ENCODE measurements at places on chromosomes 12 and 14. TPM values are rescaled to one million over a fixed set of nuclear protein-coding genes. Genes with fewer than 3 reads are reported as not detected.

LRIG3 gene
- 1.8 TPM for polyA plus RNA-seq

OR4E2 gene
- polyA plus RNA-seq, result not detected

CRIP1 gene
- polyA plus RNA-seq, result 81.1 TPM

EIF5 gene
- polyA plus RNA-seq, result 300 TPM

CFAP251 gene
- 1.4 TPM for polyA plus RNA-seq

CCDC175 gene
- polyA plus RNA-seq, result not detected

EFCAB11 gene
- 3.3 TPM for polyA plus RNA-seq

KRT76 gene
- not detected for polyA plus RNA-seq

ZBTB39 gene
- polyA plus RNA-seq, result 1.5 TPM

DACT1 gene
- 0.57 TPM for polyA plus RNA-seq

SLC17A8 gene
- not detected for polyA plus RNA-seq

RCOR1 gene
- 2.7 TPM for polyA plus RNA-seq

SLC16A7 gene
- 18.4 TPM for polyA plus RNA-seq

UNG gene
- 14.5 TPM for polyA plus RNA-seq

RHEBL1 gene
- polyA plus RNA-seq, result 0.50 TPM

MORN3 gene
- polyA plus RNA-seq, result 0.08 TPM

CCNB1IP1 gene
- 84.9 TPM for polyA plus RNA-seq

GLIPR1L1 gene
- polyA plus RNA-seq, result not detected

KIF5A gene
- polyA plus RNA-seq, result 0.06 TPM

SLC10A1 gene
- polyA plus RNA-seq, result not detected

DENND5B gene
- 8.2 TPM for polyA plus RNA-seq

SERPINA12 gene
- not detected for polyA plus RNA-seq

PRH2 gene
- not detected for polyA plus RNA-seq

All from heart left ventricle (tissue), 16 donors.